IMR-90 (cell line): ENCODE measurements at places on chromosomes 5 and 9. TPM values are rescaled to one million over a fixed set of nuclear protein-coding genes. Genes with fewer than 3 reads are reported as not detected.

The DPYSL3 gene
- 46.1 and 50.2 TPM in 2 replicates for total RNA-seq

The PCDHA3 gene
- under 0.01 TPM in 2 replicates for total RNA-seq

The OR1Q1 gene
- not detected in 2 replicates for total RNA-seq

The CEP72 gene
- total RNA-seq: 2.8 and 2.9 TPM in 2 replicates

The SLCO4C1 gene
- not detected in 2 replicates for total RNA-seq

The NRG2 gene
- total RNA-seq: 0.18 TPM in 1 of 2 replicates, not detected in the other

The GADD45G gene
- not detected in 2 replicates for total RNA-seq

The PCDHGA9 gene
- total RNA-seq: 3.9 and 4.5 TPM in 2 replicates

The AQP3 gene
- 3.3 and 3.8 TPM in 2 replicates for total RNA-seq

The TMEM232 gene
- 0.36 and 0.56 TPM in 2 replicates for total RNA-seq

The JAK2 gene
- 6.1 and 7.2 TPM in 2 replicates for total RNA-seq

The TAF11L5 gene
- total RNA-seq: not detected in 2 replicates

The HAND1 gene
- not detected in 2 replicates for total RNA-seq

DNA sequence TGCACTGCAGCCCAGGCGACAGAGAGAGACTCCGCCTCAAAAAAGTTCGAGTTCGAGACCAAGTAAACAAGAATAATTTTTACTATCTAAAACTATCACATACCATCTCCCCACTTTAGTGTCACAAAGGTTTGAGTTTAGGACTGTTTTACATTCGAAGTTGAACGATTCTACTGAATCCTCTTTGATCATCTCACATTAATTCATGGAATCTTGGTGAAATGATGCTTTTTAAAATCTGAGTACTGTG, 715 bp upstream of the RPS6 start:
- peaks cover 23% of the 10 kb centered on the region for H3K36me3 ChIP-seq
- H3K4me1 ChIP-seq: peaks cover 2% of the 10 kb centered on the region; the same call in 1 of the 2 replicates
- H3K4me3 ChIP-seq: peak overlapping the region; percentile 78
- no peaks in the 10 kb centered on the region for H3K27me3 ChIP-seq
- DNase-seq: no peak
- H3K27ac ChIP-seq: peak overlapping the region; percentile 84

GRCh38 chr5:138952962-138953361, 77.8 kb upstream of the LRRTM2 start:
- no peak overlapping the region for H3K27ac ChIP-seq
- H3K27me3 ChIP-seq: no peaks in the 10 kb centered on the region
- DNase-seq: no peak
- peaks cover 1% of the 10 kb centered on the region; the same call in 1 of the 2 replicates for H3K36me3 ChIP-seq
- H3K4me1 ChIP-seq: peaks cover 25% of the 10 kb centered on the region

GRCh38 chr9:1554081-1555035, 460.8 kb upstream of the SMARCA2 start:
- H3K36me3 ChIP-seq: no peaks in the 10 kb centered on the region
- H3K4me1 ChIP-seq: no peaks in the 10 kb centered on the region
- DNase-seq: no peak
- no peak overlapping the region for H3K4me3 ChIP-seq
- H3K27ac ChIP-seq: no peak overlapping the region

- no peak for DNase-seq
- H3K4me3 ChIP-seq: no peak overlapping the region
- no peaks in the 10 kb centered on the region for H3K36me3 ChIP-seq
- peak overlapping the region; percentile 57; the same call in 1 of the 2 replicates for H3K27ac ChIP-seq
Measured at GRCh38 chr9:86707932-86708510, 239.3 kb downstream of the GAS1 start.

- H3K4me3 ChIP-seq: no peak overlapping the region
- H3K36me3 ChIP-seq: no peaks in the 10 kb centered on the region
- H3K27me3 ChIP-seq: no peaks in the 10 kb centered on the region
- DNase-seq: peak; percentile 86
Measured at GRCh38 chr9:110179734-110180133, 28.2 kb downstream of the C9orf152 start.

DNA sequence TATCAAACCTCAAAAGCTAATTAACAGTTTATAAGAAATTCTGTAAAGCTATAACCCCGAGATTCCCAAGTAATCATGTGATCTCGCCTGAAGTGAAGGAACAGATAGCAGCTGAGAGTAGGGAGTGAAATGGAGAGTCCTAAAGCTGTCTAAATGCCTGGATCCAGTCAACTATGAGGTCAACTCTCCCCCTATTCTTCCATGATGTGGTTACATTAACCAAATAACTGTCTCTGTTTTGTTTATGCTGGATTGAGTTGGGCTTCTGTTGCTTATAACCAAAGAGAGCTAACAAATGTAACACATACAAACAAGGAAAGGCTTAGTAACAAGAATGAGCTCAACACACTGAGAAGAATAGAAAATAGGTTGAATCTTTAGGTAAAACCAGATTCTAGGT, 41.6 kb downstream of the GKAP1 start:
- H3K27ac ChIP-seq: no peak overlapping the region
- H3K4me1 ChIP-seq: no peaks in the 10 kb centered on the region
- H3K4me3 ChIP-seq: no peak overlapping the region

DNA sequence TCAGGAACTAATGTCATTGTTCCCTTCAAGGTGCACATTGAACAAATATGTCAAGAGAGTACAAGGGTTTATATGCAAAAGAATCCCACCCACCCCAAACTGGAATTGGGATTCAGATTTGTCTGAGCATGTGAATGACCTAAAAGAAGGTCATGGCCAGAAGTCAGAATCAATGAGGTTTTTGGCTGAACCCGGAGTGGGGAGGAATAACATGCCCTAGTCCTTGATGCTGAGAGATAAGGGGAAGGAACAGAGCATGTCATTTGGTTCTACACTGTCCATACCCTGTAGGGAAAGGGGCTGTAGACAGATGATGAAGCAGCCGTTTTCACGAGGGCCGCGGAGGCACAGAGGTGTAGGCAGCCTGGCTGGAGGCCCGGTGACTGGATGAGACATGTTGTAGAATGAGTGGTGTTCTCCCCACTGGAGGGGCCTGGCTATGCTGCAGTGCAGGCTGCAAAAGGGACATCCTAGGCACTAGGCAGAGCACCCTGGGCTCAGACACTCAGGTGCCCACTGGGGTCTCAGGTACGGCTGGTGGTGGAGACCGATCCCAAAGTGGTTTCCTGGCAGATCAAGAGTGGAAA, 65.9 kb downstream of the ZFAND5 start:
- no peak overlapping the region for H3K4me3 ChIP-seq
- no peak overlapping the region for H3K27ac ChIP-seq
- H3K36me3 ChIP-seq: no peaks in the 10 kb centered on the region
- H3K27me3 ChIP-seq: peaks cover 6% of the 10 kb centered on the region; the same call in 1 of the 2 replicates

DNA sequence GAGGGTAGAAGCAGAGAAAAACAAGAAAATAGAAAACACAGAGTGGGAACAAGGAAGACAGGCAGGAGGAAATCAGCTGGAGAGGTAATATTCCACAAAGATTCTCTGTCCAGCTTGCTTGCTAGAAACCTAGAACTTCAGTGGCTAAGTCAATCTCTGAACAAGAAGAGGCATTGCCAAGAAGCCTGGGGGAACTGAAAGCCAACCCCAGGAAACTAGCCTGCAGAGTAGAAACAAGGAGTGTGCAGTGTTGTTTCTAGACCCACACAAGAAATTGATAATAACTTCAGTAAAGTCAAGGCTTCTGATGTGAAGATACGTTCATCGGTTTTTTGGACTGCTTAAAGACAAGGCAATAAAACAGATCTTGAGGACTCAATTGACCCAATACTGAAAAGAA, 234.5 kb upstream of the MAP3K1 start:
- peaks cover 3% of the 10 kb centered on the region for H3K4me1 ChIP-seq
- peaks cover 5% of the 10 kb centered on the region for H3K27me3 ChIP-seq
- no peak overlapping the region for H3K4me3 ChIP-seq
- no peaks in the 10 kb centered on the region for H3K36me3 ChIP-seq
- no peak overlapping the region for H3K27ac ChIP-seq

- no peaks in the 10 kb centered on the region for H3K4me1 ChIP-seq
- peak; percentile 41 for DNase-seq
- H3K27ac ChIP-seq: no peak overlapping the region
- no peaks in the 10 kb centered on the region for H3K27me3 ChIP-seq
- no peak overlapping the region for H3K4me3 ChIP-seq
Measured at GRCh38 chr9:75993434-75993833, 103.0 kb downstream of the PCSK5 start.

GRCh38 chr9:90880669-90881068, 79.0 kb downstream of the SYK start:
- H3K4me1 ChIP-seq: no peaks in the 10 kb centered on the region
- H3K27me3 ChIP-seq: peaks cover 11% of the 10 kb centered on the region; the same call in 1 of the 2 replicates
- H3K36me3 ChIP-seq: no peaks in the 10 kb centered on the region
- no peak for DNase-seq
- H3K4me3 ChIP-seq: no peak overlapping the region

GRCh38 chr9:98226957-98227356, 28.5 kb downstream of the TBC1D2 start:
- no peaks in the 10 kb centered on the region for H3K27me3 ChIP-seq
- peak overlapping the region; percentile 95 for H3K27ac ChIP-seq
- H3K4me1 ChIP-seq: peaks cover 40% of the 10 kb centered on the region
- DNase-seq: no peak

GRCh38 chr5:128304791-128305190, 221.2 kb downstream of the SLC12A2 start:
- no peak overlapping the region for H3K27ac ChIP-seq
- DNase-seq: peak; percentile 46
- H3K4me3 ChIP-seq: no peak overlapping the region

DNA sequence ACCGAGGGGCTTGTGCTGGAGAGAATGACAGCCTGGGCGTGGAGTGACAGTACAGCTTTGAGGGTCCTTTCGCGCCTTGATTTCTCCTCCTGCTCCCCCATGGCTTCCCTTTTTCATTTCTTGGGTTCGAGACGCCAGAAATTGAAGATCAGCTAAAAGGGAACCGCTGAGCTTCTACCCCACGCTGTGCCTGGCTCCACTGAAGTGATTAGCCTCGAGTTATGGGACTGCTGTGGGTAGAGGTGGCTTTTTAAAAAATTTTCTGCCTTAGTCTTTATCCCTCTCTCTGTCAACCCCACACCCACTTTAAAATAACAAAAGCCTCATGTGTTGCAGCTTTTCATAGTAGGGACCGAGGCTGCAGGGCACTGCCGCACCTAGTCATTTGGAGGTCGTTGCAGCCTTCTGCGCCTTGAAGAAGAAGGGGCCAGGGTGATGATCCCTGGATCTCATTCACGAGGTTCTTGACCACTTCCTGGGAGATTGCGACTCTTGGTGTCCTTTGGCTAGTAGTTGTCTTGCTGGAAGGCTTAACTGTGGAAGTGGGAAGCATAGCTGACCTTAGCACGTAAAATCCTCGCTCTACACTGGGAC, 603 bp downstream of the PPIP5K2 start:
- DNase-seq: peak; percentile 6
- H3K36me3 ChIP-seq: no peaks in the 10 kb centered on the region
- H3K27ac ChIP-seq: peak overlapping the region; percentile 67
- no peaks in the 10 kb centered on the region for H3K27me3 ChIP-seq
- peak overlapping the region; percentile 81 for H3K4me3 ChIP-seq
